ENCODE measurements at places on chromosomes 12 and 14.

- no peak for DNase-seq
Measured at GRCh38 chr12:98471085-98471484, 44.3 kb upstream of the TMPO start.

DNA sequence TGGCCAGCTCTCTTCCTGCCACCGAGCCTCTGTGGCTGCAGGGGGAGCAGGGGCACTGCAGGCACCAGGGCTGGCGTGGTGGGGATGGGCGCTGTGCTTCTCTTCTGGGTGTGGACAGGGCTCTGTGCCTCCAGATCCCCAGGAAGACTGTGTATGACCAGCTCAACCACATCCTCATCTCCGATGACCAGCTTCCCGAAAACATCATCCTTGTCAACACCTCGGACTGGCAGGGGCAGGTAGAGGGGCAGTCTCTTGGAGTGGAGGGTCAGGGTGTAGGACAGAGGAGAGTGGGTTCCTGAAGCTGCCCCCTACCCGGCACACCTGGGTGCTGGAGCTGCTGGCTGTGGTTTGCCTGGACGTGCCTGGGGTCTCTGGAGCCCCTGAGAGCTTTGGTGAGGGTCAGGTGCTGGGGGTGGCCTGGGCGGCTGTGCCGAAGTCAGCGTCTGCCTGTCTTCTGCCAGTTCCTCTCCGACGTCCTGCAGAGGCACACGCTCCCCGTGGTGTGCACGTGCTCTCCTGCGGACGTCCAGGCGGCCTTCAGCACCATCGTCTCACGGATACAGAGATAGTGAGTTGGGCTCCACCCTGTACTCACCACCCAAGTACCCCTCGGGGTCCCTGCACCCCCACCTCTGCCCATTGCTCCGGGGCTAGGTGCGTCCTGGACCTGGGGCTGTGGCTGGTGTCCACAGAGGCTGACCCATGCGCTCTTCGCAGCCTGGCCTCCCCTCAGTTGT, 15.8 kb upstream of the TEX22 start:
- no peak for DNase-seq

GRCh38 chr14:60485057-60485597, 736 bp downstream of the C14orf39 start:
- no peak for DNase-seq

- no peak for DNase-seq
Measured at GRCh38 chr12:114747012-114747858, 63.3 kb upstream of the TBX3 start.

GRCh38 chr14:100904307-100905087, 975 bp upstream of the RTL1 start:
- no peak for DNase-seq

DNA sequence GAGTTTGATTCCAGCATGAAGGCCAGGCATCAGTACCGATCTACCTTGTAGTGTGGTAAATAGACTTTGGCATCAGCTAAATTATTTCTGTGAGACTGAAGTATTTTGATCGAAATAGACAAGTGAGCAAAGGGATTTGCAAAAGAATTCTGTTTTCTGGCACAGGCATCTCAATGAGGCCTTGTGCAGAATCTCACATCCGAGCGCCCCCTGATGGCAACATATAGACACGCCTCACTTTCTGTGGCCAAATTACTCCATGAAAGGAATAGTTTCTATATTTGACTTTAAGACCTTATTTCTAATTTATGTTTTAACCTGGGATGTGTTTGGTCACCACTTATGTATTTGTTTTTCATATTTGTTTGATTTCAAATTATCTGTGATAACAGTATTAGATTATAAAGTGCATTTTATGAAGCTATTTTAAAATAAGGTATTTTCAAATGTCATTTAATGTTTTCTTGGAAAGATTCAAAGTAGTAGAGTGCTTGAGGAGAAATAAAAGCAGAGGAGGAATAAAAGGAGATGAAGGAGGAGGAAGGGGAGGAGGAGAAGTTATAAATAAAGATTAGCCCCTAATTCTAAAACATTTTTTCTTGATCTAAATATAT, 731.9 kb downstream of the NRXN3 start:
- no peak for DNase-seq

Data from activated gamma-delta T cell treated with anti-CD3 and anti-CD28 coated beads, Interleukin-2, amount 50 U/mL, for 16 hours (primary cell).